ENCODE measurements at places on chromosomes 3 and 15.
A peak's percentile ranks its signal among the peaks of the same experiment; 100 is the strongest.

DNA sequence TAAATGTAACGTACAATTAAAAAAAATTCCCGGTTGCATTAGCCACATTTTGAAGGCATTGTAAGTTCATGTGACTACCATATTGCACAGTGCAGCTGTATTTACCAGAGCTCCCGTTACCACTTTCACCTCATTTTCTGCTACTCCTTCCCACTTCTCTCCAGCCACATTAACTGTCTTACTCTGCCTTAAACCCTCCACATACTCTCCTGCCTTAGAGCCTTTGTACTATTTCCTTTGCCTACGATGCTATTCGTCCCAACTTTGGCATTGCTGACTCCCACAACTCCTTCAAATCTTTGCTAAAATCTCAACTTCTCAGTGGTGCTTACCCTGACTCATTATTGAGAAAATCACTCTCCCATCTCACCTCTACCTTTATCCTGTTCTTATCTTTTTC, 115.2 kb downstream of the CADM2 start:
- no peak for DNase-seq

DNA sequence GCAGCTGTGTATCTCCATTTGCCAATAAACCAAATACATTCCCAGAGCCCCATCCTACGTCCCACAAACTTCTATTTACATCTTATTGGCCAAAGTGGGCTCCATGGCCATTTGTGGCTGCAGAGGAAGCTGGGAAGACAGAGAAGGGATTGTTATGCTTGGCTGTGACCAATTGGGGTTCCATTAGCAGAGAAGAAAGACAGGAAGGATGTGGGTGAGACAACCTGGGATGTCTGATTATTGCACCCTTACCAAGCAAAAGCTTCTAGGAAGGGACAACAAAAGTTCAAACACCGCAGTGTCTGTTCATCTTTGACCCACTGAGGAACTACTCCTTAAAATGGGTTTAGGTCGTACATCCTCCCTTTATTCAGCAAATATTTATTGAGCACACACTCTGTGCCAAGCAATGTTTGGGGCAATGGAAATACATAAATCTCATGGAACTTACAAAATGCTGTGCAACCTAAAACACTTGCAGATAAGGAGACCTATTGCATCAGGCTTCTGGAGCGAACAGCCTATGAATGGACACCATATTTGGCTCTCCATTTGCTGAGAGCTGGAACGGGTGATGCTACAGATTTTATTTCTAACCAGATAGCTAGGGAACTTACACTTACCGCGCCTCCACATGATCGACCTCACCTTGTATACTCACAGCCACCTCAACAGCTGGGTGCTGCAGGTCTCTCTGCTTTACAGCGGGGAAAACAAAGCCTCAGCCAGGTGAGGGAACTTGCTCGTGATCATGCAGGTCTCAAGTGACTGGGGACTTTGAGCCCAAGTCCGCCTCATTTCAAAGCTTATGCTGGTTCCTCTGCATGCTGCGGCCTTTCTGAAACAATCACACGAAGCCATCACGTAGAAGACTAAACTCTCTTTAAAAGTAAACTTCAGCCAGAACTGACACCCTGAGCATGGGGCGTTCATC, 21.4 kb upstream of the NR2E3 start:
- DNase-seq: no peak

- no peak for DNase-seq
Observed at GRCh38 chr3:168722091-168722490, 626.4 kb upstream of the GOLIM4 start.

GRCh38 chr3:159645874-159646273, 342.8 kb upstream of the IL12A start:
- no peak for DNase-seq

DNA sequence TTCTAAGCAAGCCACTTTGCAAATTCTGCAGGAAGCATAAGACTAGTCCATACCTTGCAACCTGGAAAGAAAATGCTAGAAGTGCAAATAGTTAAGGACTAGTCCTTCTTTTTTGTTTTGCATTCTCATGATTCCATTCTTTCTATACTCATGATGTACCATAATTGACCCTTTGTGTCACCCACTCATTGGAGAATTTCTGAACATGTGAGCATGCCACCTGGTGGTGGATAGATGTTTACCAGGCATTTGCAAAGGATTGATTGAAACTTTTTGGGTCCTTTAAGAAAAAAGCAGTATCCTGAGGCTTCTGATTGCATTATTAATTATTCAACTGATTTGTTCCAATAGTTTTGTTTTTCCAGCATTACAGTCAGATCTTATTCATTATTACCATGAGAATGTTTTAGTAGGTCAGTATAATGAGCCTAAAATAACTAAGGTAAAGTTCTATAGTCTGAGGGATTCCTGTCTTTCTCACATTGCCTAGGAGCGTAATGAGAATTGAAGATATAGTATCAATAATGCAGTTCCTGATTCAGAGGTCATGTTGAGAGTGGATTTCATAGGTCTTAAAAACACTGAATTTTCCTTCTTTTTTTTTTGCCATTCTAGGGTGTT, 20.2 kb upstream of the DIPK2A start:
- DNase-seq: peak; percentile 12

GRCh38 chr15:74997141-74997540, 1.8 kb downstream of the SCAMP5 start:
- no peak for DNase-seq

- DNase-seq: no peak
Observed at GRCh38 chr15:66711862-66712261, 9.8 kb downstream of the SMAD6 start.

All from stimulated activated naive CD4-positive, alpha-beta T cell (primary cell).